ENCODE measurements at places on chromosomes 3 and 15.

- DNase-seq, result no peak
Observed at GRCh38 chr15:73589766-73590165, 43.4 kb downstream of the NPTN start.

- no peak for DNase-seq
Observed at GRCh38 chr3:72702390-72702789, 145.9 kb downstream of the SHQ1 start.

DNA sequence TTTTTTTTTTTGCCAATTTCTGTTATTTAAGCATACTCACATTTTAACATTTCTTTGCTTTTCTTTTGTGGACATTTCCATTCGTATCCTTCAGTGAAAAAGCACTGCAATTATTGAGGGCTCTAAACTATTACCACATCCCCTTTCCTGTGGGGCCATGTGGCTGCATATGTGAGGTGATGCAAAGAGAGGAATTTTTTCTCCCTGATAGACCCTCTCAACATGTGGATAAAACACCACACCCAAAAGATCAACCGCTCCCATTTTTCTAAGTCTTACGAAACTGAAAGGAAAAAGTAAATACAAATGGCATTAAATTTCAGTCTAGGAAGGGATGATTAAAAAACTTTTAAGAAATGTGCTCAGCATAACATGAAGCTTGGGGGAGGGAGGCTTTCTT is 68.8 kb downstream of the DNAJC13 start:
- no peak for DNase-seq

- DNase-seq, result no peak
Observed at GRCh38 chr15:56866803-56867202, 51.6 kb upstream of the TCF12 start.

DNA sequence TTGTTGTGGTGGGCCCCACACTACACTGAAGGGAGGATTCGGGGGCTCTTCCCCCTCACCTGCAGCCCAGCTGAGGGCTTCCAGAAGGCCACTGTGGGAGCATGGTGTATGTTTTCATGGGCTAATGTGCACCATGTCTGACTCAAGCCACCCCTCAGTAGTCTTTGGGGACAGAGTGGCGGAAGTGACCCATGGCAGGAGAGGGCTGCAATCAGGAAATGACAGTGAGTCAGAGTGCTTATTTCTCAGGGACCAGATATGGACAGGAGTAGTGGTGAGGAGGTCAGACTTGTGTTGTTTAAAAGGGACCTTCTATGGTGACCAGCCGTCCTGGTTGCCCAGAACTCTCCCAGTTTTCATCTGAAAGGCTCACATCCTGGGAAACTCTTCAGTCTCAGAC is 32.8 kb upstream of the SLC9A9 start:
- peak; percentile 18 for DNase-seq

- DNase-seq, result no peak
Observed at GRCh38 chr3:152039887-152040286, 166.4 kb downstream of the SUCNR1 start.

DNA sequence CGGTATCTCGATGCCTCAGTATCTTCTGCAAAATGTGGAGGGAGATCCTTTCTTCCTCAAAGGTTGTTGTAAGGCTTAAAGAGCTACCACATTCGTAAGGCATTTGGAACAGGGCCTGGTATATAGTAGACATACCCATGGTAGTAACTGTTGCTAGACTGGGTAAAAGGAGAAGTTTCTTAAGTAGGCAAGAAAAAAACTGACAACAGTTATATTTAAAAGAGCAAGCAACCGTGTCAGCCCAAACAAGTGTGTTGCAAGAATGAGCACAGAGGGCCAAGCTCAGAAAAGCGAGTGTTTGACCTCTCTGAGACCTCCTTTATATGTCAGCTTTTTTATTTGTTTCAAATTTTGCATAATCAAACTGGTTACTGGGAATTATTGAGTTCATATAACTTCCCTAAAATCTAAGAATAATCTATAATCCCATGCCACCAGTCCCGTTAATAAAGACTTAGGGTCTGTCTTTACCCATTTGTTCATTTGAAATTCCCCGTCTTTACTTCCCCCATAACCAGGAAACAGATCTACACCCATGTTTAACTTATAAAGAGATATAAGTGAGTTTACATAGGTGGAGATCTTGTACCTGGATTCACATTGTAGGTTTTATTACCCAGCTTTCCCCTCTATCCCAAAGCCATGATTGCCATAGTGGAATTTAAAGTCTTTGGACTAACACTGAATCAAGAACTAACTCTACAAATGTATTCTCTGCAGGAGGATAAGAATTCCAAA is 7.3 kb downstream of the B3GNT5 start:
- no peak for DNase-seq

- DNase-seq, result no peak
Observed at GRCh38 chr3:97235611-97236315, 421.4 kb downstream of the EPHA6 start.

DNA sequence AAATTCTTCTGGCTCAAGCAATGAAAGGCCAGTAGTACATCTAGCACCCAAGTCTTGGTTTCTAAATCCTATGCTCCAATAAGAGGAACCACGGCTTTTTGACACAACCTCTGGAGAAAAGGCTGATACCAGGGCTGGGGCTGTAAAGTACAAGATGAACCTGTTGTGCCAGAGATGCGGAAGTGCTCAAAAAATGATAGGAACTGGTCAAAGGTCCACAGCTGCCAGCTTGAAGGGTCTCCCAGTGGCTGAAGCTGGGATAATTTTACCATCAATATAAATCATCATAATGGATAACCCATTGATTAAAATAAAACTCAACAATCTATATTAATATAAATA is 558 bp upstream of the NCEH1 start:
- DNase-seq, result no peak

- DNase-seq, result no peak
Observed at GRCh38 chr3:134037168-134037567, 7.4 kb upstream of the SLCO2A1 start.

DNA sequence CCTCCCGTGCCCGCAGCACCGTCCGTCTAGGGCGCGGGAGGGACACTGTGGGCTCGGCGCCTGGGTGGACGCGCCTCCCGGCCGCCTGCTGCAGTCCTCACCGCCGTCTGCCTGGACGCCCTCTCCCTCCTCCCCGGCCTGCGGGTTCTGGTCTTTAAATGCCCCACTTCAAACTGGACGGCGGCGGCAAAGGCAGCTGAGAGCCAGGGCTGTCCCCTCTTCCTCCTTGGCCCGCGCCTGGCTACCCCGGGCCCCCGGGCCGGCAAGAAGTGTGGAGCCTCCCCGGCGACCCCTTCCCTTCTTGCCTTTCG is 426 bp downstream of the CBLB start:
- peak; percentile 42 for DNase-seq

GRCh38 chr3:23675010-23675409 is 130.7 kb upstream of the UBE2E1 start:
- DNase-seq, result no peak

GRCh38 chr3:99041747-99042146 is 140.3 kb upstream of the DCBLD2 start:
- DNase-seq, result no peak

GRCh38 chr3:115903843-115904242 is 280.5 kb downstream of the GAP43 start:
- no peak for DNase-seq

- DNase-seq, result no peak
Observed at GRCh38 chr15:52171386-52171785, 19.8 kb downstream of the GNB5 start.

- DNase-seq, result no peak
Observed at GRCh38 chr3:37811625-37812498, 49.8 kb upstream of the CTDSPL start.

GRCh38 chr3:155741101-155741500 is 3.8 kb downstream of the PLCH1 start:
- DNase-seq, result no peak

- DNase-seq, result peak; percentile 27
Observed at GRCh38 chr3:87287011-87287410, 10.6 kb upstream of the POU1F1 start.

GRCh38 chr3:59503441-59503840 is 453.6 kb upstream of the CFAP20DC start:
- no peak for DNase-seq

- DNase-seq, result no peak
Observed at GRCh38 chr3:178010306-178010705, 525.9 kb upstream of the KCNMB2 start.

DNA sequence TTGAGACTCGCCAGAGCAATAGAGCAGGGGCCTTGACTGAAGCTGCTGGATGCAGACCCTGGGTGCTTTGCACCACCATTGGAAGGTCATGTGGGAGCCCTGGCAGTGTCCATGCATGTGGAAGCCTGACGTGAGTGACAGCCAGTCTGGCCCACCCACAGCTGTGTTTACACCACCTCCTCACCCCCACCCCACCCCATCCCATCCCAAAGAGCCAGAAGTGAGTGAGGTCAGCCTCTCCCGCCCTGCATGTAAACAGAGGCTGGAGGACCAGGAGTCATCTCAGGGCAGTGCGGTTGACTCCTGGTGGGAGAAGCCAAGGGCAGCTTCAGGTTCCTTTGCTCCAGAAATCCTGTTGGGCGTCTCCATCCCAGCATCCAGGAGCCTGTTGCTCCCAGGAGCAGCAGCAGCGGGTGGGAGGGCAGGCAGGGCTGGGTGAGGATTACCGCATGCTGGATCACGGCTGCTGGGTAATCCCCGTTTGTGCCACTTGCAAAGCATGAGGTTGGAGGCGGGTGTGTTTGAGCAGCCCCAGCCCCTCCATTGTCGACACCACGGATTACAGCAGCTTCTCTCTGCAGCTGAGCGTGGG is 44.6 kb downstream of the CORO2B start:
- DNase-seq, result no peak

DNA sequence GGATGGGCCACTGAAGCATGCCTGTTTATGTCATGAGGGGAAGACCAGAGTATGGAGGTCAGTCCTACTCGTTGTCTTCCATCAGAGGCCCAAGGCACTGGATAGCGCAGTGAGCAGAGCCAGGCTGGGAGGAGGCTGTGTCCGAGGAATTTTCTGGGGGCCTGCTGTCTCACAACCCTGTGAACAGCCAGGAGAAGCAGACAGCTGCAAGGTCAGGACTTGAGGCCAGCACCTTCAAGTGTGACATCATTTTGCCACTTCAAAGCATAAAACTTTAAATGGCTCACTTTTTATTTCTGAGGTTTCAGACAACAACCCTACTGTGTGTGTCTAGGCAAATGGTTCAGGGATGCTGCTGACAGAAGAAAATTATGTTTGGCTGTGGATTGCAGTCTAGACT is 47.2 kb downstream of the TMED3 start:
- DNase-seq, result no peak

DNA sequence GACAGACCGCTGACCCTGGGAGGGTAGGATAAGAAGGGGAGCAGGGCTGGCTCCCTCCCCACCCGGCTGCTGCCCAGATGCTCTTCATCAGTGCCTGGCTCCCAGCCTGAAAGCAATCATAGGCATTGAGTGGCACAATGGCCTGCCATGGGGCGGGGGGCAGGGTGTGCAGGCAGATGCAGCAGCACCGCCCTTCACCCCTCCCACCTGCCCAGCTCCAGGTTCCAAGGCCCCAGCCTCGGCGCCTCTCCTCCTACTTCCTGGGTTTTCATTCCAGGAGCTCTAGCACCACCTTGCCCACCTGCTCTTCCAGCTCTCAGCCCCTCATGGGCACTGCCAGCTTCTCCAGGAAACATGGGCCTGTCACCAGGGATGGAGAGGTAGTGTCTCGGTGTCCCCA is 101.7 kb downstream of the MEGF11 start:
- DNase-seq, result no peak

- no peak for DNase-seq
Observed at GRCh38 chr3:36957063-36957462, 12.2 kb upstream of the TRANK1 start.

DNA sequence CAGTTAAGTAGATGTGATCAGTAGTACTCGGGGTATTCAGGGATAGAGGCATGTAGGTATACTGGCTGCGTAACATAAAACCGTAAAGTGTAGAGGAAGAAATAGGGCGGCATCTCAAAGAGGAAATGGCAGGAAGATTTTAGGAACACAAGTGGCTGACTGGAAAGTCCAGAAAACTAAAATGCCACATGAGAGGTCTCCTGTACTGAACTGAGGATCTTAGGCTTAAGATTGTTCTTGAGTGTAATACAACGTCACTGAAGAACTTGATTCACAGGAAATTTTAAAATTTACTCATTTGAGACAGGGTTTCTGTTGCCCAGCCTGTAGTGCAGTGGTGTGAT is 2.3 kb upstream of the LMLN start:
- no peak for DNase-seq

DNA sequence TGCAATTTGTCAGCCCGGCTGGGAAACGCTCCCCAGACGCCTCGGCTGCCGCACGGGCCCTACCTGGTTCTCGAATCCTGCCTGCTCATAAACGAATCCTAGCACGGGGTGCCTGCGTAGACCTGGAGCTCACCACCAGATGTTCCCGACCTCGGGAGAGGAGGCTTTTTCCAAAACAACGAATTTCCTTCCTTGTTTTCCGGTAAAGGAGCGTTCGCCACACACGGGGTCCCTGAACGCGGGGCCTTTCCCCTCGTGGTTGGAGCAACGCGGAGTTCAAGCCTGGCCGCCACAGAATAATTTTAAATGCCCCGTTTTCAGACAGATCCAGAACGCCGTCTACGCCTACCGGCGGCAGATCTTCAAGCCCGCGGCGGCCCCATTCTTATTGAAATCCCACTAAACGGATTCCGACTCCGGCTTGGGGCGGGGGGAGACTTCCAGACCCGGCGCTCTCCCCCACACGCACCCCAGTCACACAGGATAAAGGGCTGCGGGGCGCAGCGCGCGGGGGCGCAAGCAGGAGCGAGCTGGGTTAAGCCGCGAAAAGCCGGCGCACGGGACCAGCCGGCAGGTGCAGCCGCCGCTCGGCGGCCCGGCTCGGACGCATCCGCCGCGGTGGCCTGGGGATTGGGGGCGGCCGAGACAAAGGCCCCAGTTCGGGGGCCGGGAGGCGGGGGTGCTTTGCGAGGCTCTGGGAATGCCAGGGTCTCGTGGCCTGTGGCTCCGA is 895 bp downstream of the GATA2 start:
- no peak for DNase-seq

DNA sequence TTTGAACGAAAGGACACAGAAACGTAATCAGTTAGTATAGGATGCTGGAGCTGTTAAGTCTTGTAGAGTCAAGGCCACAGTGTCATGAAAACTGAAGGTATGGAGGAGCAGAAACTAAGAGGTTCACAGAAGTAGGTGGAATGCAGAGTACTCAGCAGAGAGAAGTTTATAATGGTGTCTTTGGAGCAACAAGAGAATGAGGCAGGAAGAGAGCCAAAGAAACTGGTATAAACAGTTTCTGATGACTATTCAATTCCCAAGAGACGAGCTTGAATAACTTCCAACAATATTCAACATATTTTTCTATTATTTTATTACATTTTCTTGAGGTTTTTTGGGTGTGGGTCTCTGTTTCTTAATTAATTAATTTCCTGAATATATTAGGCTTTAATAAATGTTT is 29.6 kb downstream of the GALK2 start:
- DNase-seq, result peak; percentile 7

GRCh38 chr3:56935811-56936210 is 124.7 kb upstream of the SPATA12 start:
- DNase-seq, result no peak

DNA sequence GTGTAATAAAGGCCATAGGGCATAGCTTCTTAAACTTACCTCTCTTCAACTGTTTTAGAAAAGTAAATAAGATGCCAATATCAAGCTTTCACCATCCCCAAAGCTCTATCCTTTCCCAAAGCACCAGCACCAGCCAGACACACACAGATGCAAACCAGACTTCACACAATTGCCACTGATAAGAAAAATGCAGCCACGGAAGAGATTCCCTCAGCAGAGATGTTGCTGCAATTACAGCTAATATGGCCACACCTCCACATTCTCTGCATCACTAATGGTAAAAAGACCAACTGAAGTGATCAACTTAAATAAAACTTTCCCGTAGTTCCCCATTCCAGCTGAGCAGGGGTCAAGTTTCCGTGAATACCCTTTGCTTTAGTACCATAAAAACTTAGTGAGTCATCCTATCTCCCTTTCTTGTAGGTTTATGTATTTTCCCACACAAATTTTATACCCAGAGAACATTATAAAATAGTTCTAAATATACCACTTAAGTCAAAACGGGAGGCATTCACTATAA is 64.4 kb downstream of the SLC9A9 start:
- DNase-seq, result no peak

Data from hepatic stellate cell (primary cell).